Activated CD4-positive, CD25-positive, alpha-beta regulatory T cell treated with anti-CD3 and anti-CD28 coated beads, Interleukin-2, amount 50 U/mL, for 24 hours (primary cell): ENCODE measurements at places on chromosomes 7 and 10.

DNA sequence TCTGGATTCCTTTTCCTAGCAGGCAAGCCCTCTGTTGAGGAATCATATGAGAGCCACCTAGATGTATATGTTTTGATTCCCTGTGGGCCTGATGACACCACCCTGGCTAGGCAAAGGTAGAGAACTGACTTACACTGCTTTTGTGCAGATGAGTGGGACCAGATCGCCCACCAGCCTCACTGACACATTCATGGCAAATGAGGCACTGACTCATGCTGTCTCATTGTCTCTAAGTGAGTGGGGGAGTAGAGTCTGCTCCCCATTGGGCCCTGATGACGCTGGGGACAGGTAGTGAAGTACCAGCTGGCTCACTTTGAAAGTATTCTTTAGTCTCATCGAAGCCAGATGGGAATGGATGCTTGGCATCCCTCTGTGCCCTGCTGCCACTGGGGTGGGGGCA is 326.3 kb downstream of the ABCA13 start:
- ATAC-seq: no peak

- ATAC-seq: peak; percentile 27
These were observed 630 bp downstream of the RSBN1L start for GRCh38 chr7:77696643-77697534.

- no peak for ATAC-seq
These were observed 2.3 kb downstream of the MCM7 start for GRCh38 chr7:100098913-100099312.

DNA sequence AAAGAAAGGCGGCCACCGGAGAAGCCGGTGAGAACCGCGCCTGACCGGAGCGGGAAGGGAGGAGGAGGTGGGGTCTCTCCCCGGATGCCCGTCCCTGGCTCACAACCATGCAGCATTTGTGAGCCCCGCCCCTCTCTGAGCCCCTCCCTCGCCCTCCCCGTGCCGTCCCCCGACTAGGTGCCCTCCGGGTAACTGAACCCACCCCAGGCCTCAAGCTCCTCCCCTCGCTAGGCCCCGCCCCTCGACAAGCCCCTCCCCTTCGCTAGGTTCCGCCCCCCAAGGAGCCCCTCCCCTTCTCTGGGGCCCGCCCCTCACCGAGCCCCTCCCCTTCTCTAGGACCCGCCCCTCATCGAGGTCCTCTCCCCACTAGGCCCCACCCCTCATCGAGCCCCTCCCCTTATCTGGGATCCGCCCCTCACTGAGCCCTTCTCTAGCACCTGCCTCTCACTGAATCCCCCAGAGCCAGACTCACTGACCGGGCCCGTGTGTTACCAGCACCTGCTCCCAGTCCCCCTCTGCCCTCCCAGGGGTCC is 42.2 kb upstream of the HSPB1 start:
- ATAC-seq: peak; percentile 42

DNA sequence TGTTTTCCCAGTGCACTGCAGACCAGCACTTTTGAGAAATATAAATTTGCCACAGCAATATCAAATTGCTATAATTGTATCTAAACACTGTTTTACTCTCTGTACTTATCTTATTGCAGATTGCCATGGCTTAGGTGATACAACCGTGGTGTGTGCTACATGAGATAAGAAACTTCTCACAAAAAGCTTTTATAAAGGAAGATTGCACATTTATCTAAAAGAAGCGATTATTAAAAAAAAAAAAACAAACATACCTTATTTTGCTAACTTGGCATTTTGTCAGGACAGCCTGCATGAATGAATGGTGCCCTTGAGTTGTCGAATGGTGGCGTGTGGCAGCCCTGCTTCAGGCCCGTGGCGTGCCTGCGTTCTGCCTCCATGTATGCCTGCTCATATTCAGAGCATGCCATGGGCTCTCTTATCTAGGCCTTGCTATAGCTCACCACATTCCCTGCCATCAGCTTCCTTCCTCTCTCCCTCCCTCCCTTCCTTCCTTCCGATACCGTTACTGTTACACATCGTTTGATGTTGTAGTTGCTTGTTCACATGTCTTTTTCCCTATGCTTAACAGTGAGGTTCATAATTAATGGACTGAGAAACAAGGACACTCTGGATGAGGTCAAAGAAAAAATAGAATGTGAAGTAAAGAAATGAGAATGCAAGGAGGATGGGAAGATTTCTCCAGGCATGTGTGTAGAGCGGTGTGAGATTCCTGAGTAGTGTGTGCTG is 34.9 kb downstream of the PRKAR2B start:
- ATAC-seq: no peak

GRCh38 chr10:16820018-16820417 is 2.8 kb upstream of the RSU1 start:
- ATAC-seq: no peak

- ATAC-seq: no peak
These were observed 3.4 kb upstream of the ACTR3B start for GRCh38 chr7:152756116-152756515.

GRCh38 chr10:42896735-42897134 is 114.1 kb downstream of the BMS1 start:
- ATAC-seq: no peak

GRCh38 chr7:113548137-113548536 is 370.7 kb downstream of the PPP1R3A start:
- ATAC-seq: no peak

DNA sequence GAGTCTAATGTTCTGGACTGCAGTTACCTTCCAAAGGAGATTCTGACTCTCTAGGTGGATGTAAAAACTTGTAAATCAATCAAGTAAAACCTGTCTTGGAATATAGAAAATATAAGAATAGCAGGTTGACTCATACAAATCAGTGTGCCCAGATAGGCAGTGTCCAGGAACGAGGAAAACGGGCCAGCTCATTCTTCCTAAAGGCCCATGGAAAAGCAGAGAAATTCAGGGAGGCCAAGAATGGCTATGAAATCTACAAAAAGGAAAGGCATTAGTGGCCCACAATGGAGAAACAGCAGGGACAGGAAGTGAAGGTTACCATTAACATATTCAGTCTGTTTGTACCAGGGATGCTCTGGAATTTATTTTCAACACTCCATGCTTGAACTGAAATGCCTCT is 14.9 kb downstream of the GLI3 start:
- no peak for ATAC-seq

DNA sequence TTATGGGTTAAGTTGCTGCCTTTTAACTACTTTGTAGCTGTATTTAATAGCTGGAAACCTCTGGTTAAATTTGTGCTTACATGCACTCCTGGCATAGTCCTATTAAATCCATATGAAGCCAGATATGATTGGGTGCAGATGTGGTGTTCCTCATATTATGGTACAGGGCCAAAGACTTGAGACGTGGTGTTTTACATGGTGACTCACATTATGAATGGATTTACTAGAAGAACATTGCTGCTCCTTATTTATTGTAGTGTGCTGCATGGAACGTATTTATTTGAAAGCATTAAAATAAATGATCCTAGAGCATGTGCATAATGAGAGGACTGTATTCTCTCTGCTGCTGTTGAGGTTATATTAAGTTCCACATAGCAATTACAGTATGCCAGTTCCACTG is 224.1 kb downstream of the SLC25A13 start:
- ATAC-seq: no peak

- ATAC-seq: peak; percentile 23
These were observed at the start of gene DENND2A for GRCh38 chr7:140640727-140641523. Gene DENND2A, minus strand, starts transcription at chr7:140640813. Its CDS starts 38,416 bp downstream, at chr7:140602397.

DNA sequence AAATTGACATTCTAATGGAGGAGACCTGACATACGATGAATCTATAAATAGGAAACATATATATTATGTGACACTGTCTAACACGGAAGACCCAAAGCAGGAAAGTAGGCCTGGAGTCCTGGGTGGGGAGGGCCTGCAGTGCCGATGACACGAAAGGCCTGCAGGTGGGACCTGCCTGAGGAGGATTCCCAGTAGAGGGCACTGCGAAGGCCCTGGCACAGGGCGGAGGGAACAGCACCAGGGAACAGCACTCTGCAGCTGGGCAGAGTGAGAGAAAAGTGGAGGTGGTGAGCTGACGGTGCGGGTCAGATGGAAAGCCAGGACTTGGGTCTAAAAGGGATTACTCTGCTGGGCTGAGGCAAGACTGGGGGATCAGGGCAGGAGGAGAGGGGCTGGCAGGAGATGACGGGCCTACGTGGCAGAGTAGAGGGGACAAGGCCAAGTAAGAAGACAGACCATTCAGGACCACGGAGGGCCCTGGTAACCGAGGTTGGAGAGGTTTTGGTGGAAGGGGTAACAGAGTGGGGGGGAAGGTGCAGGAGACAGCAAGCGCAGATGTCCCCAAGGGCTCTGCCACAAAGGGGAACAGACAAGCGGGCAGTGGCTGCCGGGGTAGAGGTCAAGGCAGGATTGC is 8.1 kb downstream of the ZNF746 start:
- ATAC-seq: no peak

- peak; percentile 35 for ATAC-seq
These were observed 538 bp downstream of the TRIM8 start for GRCh38 chr10:102644646-102645387.

DNA sequence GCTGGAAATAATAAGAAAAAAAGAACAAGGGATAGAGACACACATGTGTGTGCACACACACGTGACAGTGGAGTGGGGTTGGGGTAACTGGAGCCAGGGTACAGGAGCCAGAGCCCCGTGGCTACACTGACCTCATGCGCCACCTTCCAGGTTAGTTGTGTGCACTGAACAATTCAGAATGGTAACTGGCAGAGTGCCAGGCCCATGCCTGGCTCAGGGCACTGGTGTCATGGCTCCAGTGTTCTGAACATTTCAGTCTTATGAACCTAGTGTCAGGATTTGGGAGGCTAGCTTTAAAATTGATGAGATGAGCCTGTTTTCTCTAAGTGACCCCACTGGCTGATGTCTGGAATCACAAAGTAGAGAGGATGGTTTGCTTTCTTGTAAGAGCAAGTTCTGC is 269.6 kb downstream of the SORCS3 start:
- ATAC-seq: no peak

DNA sequence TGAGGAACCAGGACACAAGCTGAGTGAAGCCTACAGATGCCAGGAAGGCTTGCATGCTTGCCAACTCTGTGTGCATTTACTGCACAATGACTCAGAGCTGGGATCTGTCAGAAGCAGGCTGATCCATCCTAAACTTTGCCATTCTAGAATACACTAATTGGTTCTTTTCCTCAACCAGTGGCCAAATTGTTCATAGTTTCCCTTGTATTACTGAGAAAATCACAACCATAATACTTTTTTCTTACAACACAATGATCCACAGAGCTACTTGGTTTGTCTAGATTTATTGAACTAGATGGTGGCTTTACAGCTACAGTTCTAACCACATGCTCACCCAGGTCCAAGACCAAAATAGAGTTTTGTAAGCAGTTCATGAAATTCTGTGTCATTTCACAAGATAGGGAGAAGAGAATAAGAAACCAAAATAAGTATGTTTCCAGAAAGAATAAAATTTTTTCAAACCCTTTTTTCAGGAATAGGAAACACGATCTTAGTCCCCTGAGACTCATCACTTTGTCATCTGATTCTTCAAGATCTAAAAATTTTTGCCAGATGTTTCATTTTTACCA is 21.0 kb upstream of the LRRC17 start:
- ATAC-seq: no peak

GRCh38 chr10:51620131-51620530 is 79.3 kb downstream of the CSTF2T start:
- ATAC-seq: no peak

DNA sequence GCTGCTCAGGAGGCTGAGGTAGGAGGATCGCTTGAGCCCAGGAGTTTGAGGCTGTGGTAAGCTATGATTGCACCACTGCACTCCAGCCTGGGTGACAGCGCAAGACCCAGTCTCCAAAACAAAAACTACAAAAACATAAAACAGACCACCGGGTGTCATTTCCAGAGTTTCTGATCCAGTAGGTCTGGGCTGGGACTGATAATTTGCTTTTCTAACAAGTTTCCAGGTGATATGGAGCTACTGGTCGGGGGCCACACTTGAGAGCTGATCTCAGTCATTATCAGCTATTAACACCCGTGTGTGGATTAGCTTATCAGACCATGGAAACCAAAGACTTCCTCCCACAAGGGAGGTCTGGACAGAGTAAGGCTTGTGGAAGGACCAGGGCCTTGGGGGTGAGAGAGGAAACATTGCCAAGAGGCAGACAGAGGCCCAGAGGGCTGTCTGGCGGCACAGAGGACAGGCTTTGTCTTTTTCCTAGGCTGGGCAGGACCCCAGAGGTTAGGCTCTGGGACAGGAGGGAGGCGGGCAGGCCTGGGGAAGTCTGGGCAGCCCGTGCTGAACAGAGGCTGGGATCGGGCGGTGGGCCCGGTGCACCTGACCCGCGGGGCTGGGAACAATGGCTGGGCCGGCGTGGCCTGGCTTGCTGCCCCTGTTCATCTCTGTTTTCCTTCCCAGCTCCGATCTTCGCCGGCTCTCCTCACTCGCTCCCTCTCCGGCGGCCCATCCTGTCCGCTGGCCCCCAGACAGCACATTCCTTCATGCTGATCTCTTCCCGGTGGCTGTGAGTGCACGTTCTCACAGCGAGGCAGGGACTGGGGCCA is 25.2 kb downstream of the TMEM270 start:
- ATAC-seq: no peak

- no peak for ATAC-seq
These were observed 114.7 kb upstream of the PLXDC2 start for GRCh38 chr10:19701427-19702052.

DNA sequence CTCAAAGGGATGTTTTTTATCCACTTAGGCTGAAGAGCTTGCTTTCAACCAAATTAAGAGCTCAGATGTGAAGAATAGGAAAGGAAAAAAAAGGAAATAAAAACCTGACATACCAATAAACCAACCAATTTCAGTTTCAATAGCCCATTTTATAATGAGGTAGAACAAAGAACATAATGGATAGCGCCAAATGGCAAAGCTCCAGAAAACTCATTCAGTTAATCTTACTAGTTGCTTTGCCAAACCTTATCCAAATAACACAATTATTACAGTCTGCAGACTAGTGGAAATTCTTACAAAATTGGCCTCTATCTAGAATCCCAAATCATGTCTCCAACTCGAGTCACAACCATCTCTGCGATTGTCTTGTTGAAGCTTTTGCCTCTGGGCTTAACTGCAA is 337.0 kb downstream of the CRPPA start:
- no peak for ATAC-seq

DNA sequence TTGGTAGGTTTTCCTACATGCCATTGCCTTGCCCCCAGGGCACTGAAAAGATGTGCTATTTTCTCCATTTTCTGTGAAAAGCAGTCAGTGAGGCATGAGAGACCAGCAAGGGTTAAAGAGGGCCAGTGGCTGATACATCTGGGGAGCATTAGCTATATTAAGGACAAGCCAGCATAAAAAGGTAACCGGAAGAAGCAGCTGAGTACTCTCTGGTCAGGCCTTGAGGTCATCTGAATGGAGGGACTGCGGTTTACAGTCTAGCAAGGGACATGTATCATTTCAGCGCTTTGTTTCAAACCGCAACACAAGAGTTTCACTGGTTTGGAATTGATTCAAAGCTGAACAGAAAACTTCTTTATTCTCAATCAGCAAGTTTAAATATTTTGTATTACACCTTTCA is 120.4 kb downstream of the EPDR1 start:
- no peak for ATAC-seq
